ENCODE measurements at places on chromosomes 3 and 15.

DNA sequence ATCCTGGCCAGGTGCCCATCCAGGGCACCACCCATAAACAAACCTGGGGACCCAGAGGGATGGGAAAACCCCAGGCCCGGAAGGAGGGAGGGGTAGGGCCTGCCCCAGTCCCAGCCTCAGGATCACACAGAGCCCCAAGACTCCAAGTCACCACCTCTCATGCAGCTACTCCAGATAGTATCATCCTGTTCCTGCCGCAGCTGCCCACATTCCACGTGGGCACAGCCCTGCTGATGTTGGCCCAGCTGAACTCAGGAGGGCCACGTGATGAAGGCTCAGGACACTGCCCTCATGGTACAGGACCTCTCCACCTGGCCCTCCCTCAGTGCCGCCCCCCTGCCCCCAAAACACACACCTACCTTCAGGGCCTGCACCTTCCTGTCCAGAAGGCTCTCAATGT is 69.5 kb downstream of the CACNA2D2 start:
- DNase-seq = no peak

DNA sequence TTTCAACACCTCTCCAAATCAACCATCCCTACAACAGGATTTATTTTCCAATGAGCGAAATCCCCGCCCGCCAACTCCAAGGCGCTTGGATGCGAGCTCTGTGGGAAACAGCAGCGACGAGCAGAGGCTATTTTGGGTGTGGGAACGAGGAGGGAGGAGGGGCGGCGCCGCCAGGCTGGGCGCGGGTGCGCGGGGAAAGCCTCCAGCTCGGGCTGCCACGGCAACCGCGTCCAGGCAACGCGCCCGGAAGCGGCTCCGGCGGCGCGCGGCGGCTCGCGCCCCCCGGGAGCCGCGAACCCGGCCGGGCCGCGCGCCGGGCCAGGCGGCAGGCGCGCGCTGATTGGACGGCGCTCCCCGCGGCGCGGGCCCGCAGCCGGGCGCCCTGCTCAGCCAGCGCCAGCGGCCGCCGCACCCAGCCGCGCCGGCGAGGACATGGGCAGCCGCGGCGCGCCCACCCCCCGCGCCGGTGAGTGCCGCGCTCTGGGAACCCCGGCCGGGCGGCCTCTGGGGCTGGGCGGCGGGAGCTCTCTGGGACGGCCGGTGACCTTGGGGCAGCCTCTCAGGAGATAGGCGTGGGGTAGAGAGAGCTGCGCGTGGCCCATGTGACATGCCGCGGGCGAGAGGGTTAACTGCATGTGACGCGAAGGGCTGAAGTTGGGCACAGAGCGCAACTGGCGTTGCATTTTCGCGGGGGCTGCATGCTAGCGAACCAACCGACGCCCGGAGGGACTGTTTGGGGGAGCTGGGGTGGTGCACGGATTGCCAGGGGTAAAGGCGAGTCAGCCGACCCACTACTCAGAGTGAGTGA is at the start of gene FAM81A:
FAM81A (plus strand) TSS at position 370 of the 808 bp plus-strand sequence. CDS start 20,441 bp downstream, outside the sequence.
- DNase-seq = peak; percentile 62

DNA sequence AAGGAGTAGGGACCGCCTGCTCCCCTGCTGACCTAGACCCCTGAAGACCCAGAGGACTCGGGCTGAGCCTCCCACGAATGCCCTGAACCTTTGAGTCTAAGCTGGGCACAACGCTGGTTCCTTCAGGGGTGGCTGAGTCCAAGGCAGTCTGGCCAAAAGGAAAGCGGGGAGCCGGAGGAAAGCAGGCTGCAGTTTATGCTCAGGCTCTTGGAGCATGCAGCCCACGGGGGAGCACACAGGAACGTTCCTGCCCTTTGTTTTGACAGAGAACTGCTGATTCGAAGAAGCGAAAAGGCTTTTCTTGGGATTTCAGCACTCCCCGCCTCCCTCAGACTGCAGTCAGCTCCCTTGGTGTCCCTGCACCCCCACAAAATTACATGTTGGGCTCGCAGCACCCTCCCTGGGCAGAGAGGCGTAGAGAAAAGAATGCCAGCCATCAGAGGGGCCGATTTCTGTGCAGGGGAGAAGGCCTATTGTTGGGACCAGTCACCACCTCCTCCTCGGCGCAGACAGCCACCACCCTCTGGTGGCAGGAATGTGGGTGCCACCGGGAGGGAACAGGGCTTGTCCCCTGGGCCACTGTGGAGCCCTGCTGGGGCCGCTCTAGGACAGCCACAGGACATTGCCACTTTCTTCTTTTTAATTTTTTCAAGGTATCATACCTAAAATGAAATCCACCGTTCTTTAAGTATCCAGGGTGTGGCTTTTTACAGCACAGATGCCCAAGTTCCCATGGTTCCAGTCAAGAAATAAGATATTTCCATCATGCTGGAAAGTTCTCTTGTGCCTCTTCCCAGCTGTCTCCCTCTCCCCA is 72.2 kb downstream of the SMAD6 start:
- DNase-seq = peak; percentile 94

- no peak for DNase-seq
These were observed 133.1 kb upstream of the LRRN1 start for GRCh38 chr3:3665961-3666640.

DNA sequence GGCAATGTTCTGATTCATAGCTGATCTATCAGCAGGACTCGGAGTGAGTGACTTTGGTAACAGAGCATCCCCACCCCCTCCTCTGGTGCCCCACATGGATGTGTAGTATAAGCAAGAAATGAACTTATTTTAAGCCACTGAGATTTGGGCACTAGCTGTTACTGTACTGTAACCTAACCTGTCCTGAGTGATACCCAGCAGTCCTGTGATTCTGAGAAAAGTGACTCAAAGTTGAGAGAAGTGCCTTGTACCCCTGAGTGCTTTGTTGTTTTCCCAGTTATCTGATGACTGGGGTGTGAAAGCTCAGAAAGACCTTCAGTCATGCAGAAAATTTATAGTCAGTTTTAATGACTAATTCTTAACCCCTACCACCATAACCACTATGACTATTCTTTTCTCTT is 439.9 kb upstream of the RBMS3 start:
- DNase-seq = no peak

GRCh38 chr3:130905551-130905950 is 11.7 kb downstream of the ATP2C1 start:
- no peak for DNase-seq

- no peak for DNase-seq
These were observed 124.8 kb downstream of the RPLP1 start for GRCh38 chr15:69577397-69577796.

DNA sequence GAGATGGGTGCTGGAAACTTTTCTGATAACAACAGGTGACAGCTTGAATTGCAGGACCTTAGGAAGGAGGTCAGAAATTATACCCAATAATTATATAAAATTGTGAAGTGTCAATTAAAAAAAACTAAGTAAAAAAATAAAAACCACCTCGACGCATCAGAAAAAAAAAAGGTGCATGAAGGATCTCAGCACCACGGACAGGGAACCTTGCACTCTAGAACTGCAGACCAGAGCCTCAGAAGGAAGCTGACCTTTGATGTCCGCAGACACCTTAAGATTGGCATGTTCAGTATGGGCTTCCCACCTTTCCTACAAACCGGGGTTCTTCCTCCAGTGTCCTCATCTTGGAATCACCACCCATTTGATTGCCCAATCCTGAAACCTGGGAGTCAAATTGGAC is 60.9 kb downstream of the SCN10A start:
- DNase-seq = peak; percentile 43

DNA sequence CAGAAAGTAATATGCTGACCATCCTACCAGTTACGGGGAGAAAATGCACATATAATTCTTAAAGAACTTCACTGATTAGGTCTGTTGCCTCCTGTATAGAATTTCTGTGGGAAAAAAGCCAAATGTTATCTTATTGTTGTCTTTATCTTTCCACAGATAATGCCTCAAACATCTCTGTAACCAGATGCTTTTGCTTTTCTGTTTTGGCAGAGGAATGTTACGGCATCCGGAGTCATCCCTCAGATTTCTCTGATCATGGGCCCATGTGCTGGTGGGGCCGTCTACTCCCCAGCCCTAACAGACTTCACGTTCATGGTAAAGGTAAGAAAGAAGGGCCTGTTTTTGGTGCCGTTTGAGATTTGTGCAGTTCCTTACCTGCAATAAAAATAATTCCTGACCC is 33.5 kb downstream of the PCCB start:
- no peak for DNase-seq

- DNase-seq = peak; percentile 93
These were observed 16.9 kb downstream of the MRPL46 start for GRCh38 chr15:88450125-88450798.

DNA sequence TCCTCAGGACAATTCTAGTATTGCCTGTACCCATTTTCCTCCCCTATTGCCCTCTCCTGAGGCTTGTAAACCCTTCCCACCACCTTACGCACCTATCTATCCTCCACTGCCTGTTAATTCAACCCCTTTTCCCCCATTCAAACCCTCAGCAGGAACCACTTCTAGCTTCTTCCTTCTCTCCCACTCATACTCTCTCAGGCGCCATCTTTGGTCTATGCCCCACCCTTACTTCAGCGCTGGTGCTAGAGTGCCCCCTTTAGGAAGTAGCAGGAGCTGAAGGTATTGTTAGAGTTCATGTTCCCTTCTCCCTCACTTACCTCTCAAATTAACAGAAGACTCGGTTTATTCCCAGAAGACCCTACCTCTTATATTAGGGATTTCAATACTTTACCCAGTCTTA is 121.8 kb upstream of the NLGN1 start:
- no peak for DNase-seq

DNA sequence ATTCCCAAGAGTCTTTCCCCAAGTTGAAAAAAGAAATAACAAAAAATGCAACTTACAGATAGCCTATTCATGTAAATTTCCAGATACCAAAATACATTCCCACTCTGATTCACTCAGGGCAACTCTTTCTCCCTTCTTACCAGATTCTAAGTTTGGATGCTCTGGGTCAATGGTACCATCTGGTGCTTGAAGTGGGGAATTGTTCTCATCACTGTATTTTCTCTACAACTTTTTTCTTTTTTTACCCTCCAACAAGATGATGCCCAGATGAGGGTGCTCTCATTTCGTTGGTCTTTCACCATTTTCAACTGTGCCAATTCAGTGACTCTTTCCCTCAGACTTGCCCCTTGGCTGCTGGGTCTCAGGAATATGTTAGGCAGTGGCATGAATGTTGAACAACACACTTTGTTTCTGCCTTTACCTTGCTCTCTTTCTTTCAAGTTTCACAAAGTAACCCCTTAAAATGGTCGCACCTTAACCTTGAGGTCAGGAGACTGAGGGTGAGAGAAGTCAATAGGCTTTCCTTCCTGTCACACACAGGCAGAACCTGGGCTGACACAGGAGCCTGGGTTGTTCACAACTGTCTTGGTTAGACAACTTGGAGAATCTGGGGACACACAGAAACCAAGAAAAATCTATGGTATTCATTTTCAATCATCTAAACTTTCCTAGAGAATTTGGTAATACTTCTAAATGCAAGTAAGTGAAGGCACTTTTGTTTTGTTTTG is 330.7 kb upstream of the SLCO3A1 start:
- DNase-seq = no peak

GRCh38 chr3:89171687-89172545 is 64.5 kb downstream of the EPHA3 start:
- no peak for DNase-seq

- DNase-seq = no peak
These were observed 21.1 kb downstream of the CCRL2 start for GRCh38 chr3:46427916-46428833.

GRCh38 chr3:108100906-108101660 is 10.3 kb upstream of the CD47 start:
- DNase-seq = no peak

DNA sequence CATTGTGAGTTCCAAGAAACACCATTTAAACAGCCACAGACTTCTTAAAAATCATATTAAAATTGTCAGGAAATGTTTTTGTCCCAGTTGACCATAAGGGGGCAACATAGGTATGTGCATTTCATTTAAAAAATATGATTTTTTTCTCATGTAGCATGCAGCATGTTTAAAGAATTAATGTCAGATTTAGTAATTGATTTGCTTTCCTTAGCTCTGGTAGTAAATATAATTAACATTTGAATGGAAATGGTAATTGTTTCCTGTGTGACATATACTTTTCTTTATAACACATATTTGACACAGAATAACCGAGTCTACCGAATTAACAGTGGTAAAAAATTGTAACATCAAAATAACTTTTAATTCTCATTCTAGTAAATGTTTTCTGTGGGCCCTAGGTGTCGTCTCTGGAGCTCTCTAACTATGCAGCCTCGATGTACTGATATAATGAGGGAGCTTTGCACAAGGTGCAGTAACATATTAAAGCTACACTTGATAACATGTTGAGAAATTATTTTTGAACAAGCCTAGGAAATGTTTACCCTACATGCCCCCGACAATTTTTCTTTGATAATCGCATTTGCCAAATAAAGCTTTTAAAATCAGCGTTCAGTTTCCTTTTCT is 34.9 kb downstream of the NXPE3 start:
- no peak for DNase-seq

GRCh38 chr3:99246010-99246654 is 344.6 kb upstream of the DCBLD2 start:
- no peak for DNase-seq

- peak; percentile 49 for DNase-seq
These were observed 185.3 kb upstream of the FEZF2 start for GRCh38 chr3:62558549-62559112.

- no peak for DNase-seq
These were observed 8.6 kb upstream of the NME9 start for GRCh38 chr3:138338244-138338643.

DNA sequence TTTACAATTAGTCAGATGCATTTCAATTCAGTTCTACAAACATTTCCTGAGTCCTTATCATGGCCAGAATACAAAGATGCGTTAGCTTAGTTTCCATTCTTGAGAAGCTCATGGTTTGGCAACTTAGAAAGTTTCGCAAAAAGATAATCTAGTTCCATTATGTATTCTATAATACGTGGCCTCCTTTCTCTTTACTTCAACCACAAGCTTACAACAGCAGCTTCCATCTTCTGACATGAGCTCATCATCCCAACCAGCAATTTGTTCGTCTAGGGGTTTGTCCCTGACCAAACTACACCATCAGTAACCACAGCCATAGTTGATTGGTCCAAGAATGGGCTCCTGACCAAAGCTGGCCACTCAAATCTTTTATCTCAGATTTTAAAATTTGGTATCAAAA is 267.6 kb upstream of the TBC1D5 start:
- no peak for DNase-seq

DNA sequence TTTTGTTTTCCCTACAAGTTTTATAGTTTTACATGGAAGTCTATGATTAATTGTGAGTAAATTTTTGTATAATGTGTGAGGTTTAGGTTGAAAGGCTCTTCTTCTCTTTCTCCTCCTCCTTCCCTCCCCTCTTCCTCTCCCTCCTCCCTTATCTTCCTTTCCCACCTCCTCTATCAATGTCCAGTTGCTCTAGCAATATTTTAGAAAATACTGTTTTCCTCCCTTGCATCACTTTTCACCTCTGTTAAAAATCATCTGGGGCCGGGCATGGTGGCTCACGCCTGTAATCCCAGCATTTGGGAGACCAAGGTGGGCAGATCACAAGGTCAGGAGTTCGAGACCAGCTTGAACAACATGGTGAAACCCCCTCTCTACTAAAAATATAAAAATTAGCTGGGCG is 119.4 kb downstream of the FNDC3B start:
- no peak for DNase-seq

DNA sequence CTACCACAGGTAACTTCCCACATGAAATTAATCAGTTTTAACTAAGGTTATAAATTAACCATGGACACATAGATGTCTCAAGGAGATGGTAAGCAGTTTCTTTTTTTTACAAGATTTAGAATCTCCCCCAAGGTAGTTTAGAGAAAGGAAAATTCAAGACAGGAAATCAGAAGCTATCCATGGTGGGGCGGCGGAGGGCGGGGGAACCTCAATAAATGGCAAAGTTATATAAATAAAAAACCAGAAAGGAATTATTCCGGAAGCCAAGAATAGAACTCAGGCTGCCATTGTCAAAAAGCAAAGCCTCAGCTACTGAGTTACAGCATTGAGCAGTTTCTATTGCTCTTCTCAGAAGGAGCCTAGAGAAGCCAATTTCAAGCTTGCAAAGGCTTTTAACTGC is 172.1 kb upstream of the SMAD3 start:
- DNase-seq = no peak
